SK-N-DZ (cell line): ENCODE measurements at places on chromosomes 5 and 9.
A peak's percentile ranks its signal among the peaks of the same experiment; 100 is the strongest.

GRCh38 chr9:125878164-125878631 lies 131.0 kb downstream of the PBX3 start:
- DNase-seq, result no peak

DNA sequence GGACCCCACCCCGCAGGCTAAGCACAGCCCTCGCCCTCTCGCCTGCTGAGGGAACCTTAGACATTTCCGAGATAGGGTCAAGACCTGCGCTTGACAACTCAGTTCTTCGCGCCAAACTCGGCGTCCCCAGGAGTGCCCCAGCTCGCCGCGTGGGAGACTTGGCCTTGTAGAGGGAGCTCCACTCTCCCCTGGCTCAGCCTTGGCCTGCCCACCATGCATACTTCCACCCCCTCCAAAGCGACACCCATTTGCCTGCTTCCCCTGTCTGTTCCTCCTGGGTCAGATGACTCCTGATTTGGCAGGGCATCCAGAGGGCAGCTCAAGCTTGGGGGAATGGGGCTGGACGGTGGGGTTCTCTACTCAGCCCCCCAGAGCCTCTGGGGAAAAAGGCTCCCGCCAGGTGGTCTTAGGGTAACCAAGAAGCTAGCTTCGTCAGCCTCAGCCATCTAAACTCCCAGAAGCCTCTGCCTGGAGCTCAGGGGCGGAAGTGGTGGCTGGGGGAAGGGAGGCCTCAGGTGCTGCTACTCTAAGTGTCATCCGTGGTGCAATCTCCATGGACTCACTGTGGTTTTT lies 560 bp downstream of the DOCK2 start:
- no peak for DNase-seq

DNA sequence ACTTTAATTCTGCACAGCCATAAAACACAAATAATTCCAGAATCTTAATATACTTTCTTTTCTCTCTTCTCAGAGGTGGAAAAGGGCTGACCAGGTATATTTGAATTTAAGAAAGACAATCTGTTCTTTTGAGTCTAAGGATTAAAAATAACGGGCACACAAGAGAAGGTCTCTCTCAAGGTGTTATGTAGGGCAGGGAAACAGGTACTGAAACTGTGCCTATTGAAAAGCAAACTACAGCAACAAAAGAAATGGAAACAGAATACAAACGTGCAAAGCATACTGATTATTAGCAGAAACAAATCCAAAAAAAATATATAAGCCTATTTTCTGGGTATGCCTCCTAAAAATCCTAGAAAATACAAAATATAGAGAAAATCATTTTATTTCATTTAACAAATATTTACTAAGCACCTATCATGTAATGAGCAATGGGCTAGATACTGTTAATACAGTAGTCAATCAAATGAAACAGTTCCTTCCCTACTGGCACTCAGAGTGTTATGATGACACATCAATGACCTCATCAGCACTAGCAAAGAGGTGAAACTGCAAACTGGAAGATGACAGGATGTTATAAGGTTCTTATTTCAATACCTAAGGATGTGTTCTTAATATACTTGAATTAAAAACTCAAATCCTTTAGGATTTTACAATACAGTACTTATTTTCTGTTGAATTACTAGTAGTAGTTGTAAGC lies 87.7 kb downstream of the AUH start:
- no peak for DNase-seq

DNA sequence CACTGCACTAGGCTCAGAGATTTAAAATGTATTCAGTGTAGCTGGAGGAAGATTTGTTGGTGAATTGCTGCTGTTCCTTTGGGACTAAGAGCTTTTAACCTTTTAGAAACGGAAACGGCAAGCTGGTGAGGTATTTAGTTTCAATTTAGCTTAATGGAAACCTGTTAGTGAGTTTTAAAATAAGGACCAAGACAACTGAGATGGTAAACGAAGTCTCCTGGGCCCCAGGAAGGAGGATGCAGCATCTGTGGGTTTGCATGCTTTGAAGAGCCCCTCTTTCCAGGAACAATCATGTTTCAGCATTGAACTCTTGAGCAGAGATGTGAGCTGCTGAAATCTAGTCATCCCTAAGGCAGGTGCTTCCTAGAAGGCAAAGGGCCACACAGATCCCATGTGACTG lies 16.5 kb downstream of the DNAI1 start:
- no peak for DNase-seq

DNA sequence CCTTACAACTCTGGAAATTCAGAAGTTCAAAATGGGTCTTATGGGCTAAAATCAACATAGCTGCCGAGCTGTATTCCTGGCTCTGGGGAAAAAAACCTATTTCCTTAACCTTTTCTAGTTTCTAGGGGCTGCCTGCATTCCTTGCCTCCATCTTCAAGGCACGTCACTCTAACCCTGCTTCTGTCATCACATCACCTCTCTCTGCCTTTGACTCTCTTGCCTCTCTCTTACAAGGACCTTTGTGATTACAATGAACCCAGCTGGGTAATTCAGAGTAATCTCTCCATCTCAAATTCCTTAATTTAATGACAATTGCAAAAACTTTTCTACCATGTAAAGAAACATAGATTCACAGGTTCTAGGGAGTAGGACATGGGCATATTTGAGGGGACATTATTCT lies 103.1 kb upstream of the SMC2 start:
- DNase-seq, result no peak

GRCh38 chr5:56376128-56376527 lies 143.0 kb upstream of the ANKRD55 start:
- DNase-seq, result no peak

- DNase-seq, result no peak
Observed at GRCh38 chr5:172385010-172385563, 69.2 kb downstream of the SH3PXD2B start.

DNA sequence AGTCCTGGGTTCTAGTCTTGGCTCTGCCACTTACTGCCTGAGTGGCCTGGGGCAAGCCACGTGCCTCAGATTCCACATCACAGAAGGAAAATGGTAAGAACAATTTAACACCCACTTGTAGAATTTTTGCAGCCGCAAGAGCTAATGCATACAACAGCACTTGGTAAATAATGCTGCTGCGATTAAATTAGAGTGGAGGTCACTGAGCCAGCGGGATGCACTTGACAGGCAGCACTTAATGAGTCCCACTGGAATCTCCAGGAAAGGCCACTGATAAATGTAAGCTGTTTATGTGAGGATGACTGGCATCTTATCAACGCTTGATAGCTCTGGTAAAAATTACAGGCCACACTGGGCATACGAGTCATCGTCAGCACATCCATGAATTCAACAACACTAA lies 59.4 kb upstream of the UBTD2 start:
- DNase-seq, result no peak

GRCh38 chr5:138910546-138911185 lies 35.5 kb upstream of the LRRTM2 start:
- DNase-seq, result no peak

GRCh38 chr5:133610489-133611356 lies 1.6 kb downstream of the FSTL4 start:
- peak; percentile 59 for DNase-seq

- DNase-seq, result no peak
Observed at GRCh38 chr9:93960221-93960970, 5.2 kb upstream of the BARX1 start.

DNA sequence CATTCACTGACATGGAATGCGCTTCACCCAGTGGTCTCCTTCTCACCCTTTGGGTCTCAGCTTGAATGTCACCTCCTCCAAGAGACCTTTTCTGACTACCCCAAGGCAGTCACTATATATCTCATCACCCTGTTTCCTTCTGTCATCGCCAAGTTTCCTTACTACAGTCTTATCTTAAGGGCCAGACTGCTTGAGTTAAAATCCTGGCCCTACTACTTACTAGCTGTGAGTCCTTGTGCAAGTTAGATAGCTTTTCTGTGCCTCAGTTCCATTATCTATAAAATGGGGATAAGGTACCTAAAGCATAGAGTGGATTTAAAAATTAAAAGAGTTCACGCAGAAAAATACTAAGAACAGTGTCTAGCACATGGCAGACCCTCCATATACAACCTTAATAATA lies 132.4 kb downstream of the GABBR2 start:
- DNase-seq, result no peak

DNA sequence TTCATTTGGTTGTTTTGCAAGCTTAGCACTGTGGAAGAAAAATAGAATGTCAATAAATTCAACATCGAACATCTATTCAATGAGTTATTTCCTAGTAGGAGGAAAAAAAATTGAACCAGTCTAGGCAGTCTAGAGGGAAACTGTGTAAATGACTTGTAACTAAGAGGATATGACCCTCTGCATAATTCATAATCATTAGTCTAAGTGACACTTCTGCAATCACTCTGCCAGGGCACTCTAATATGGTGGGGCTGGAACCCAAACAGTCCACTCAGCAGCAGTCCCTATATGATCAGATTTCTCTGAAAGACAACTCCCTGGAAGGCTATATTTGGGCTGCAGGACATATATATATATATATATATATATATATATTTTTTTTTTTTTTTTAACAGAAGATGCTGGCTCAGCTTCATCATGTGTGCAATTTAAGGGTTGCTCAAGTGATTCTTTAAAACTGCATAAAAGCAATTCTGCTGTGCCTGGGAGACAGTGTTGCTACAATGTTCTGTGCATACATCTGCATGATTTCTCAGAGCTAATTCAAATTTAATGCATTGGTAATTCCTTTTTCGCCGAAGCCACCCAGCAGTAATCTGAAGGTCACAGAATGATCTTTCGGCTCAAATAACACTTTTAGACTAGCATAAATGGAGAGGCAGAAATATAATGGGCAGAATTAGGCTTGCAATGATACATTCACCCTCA lies 482.1 kb upstream of the ZNF608 start:
- DNase-seq, result no peak

DNA sequence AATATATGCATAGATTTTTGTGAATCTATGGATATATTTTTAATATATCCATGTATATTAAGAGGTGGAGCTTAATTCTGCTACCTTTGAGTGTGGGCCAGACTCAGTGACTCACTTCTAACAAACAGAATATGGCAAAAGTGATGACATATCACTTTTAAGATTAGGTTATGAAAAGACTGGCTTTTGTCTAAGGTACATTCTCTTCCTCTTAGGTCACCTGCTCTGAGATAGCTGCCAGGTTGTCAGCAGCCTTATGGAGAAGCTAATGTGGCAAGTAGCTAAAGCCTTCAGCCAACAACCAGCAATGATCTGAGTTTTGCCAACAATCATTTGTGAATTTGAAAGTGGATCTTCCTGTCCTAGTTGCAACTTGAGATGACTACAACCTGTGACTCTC lies 83.8 kb downstream of the ANKRD31 start:
- no peak for DNase-seq

DNA sequence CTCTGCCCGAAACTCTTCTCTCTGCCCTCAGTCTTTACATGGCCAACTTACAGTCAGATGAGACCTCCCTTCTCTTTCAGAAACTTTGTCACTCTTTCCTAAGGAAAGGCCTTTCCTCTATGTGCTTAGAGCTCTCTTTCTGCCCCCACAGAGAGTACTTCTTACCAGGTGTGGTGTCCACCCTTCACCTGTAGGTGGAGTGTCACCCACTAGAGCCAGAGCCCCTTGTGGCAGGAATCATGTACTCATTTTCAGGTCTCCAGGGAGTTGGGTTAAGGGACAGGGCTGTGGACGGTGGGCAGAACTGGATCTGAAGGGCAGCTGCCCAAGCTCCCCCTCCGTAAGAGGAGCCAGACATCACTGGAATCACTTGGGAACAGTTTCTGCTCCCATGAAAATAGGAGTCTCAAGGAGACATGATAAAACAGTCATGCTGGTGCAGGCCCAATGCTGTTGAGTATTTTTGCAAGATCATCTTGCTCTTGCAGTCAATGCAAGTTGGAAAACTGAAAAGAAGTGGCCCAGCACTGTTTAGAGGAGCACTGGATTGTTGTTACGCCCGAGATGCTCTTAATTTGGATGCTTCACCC lies 436.7 kb downstream of the ZSWIM6 start:
- DNase-seq, result peak; percentile 68

- no peak for DNase-seq
Observed at GRCh38 chr5:72179028-72179815, 71.9 kb downstream of the MAP1B start.

DNA sequence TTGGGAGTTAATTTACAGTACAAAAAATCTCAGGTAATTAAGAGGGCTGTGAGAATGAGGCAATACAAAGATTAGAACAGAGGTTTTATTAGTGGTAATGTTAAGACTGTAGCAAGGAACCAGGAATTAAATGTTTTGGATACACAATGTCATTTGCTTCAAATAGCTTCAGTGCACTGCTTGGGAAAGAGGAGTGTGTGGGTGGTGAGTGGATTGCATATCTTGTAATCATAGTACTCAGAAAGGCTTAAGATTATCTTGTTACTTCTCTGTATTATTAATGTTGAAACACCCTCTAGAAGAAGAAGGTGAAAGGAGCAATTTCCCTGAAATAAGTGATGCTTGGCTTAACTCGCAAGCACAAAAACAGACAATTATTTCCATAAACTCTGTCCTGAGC lies 21.0 kb upstream of the TBCA start:
- no peak for DNase-seq

DNA sequence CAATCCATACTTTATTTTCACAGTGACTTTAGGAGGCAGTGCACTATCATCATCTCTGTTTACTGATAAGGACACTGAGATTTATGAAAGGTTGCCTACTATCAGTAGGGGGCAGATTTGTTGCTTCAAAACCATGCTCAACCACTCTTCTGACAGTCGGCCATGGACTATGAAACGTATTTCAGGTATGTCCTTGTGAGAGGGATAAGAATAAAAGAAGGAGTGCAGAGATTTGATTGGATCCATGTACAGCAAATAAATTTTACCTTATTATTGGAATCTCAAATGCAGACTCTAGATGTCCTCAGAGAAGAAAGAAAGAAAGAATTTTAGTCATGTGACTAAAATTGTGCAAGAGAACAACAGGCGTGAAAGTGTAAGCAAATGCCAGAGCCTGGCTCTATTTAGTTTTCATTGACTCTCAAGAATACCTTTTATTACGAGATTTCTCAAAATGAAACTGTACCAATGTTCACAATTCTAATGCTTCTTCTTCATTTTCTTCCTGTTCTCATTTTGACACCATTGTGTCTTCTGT lies 296.6 kb upstream of the RASA1 start:
- no peak for DNase-seq

GRCh38 chr9:121939643-121940042 lies 153.5 kb downstream of the TTLL11 start:
- DNase-seq, result no peak
